ENCODE measurements at places on chromosomes 5 and 9.

DNA sequence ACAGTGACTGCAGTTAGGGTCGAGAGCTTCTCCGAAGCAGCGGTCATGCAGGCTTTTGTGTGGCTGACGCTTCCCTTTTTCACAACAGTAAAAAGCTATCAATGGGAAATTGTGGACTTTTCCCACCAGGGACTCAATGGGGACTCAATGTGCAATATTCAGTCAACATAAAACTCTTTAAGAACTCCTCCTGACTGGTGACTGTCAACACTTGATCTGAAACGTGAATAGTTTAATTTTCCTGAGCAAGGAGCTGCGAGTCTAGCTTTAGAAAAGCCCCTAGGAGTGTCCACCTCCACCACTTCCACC, 28.7 kb downstream of the EXOC3 start:
- DNase-seq, result no peak

GRCh38 chr5:160293901-160294561, 18.3 kb downstream of the CCNJL start:
- no peak for DNase-seq

- no peak for DNase-seq
These were observed 67.7 kb upstream of the SPOCK1 start for GRCh38 chr5:137566780-137567179.

GRCh38 chr9:86359151-86359879, 5.1 kb upstream of the TUT7 start:
- no peak for DNase-seq

GRCh38 chr5:140468188-140468587, 66.6 kb downstream of the ANKHD1 start:
- no peak for DNase-seq

DNA sequence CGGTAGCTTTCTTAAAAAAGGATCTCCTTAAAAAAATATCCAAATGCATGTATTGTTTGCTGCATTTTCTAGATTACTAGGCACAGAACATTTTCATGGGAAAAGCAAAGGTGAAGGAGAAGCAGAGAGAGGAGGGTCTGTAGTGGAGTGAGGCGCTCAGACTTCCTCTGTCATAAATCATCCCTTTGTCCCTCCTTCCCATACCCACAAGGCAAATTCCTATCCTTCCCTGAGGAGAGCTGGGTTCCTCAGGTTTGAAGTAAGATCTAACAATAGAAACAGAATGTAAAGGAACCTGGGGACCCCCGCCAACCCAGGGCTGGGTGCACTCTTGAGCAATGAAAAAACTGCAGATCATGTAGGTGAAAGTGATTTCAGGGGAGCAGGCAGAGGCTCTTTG, 149.2 kb upstream of the ANKH start:
- no peak for DNase-seq

DNA sequence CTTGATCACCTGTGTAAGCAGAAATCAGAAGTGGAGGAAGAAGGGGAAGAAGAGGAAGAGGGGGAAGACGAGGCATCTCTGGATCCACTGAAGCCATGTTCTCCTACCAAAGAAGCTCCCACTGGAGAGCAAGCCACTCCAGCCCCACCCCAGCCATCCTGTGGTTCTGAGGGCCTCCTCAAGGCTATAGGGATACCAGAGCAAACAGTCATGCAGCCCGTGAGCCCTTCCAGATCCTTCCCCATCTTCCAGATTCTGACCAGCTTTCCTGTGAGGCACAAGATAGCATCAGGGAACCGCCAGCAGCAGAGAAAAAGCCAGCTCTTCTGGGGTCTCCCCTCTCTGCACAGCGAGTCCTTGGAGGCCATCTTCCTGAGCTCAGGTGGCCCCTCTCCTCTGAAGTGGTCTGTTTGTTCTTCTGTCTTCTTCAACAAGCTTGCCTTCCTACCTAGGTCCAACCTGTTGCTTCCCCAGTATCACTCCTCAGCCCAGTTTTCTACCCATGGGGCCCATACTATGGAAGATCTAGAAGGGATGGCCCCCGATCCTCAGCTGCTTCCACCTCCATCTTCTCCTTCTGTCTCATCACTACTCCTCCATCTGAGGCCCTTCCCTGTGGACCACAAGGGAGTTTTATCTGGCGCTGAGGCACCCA, 29.4 kb downstream of the VCP start:
- DNase-seq, result no peak

- no peak for DNase-seq
These were observed 2.0 kb upstream of the TRIM14 start for GRCh38 chr9:98121058-98121457.

GRCh38 chr5:179219661-179220620, 125.3 kb downstream of the ADAMTS2 start:
- no peak for DNase-seq

DNA sequence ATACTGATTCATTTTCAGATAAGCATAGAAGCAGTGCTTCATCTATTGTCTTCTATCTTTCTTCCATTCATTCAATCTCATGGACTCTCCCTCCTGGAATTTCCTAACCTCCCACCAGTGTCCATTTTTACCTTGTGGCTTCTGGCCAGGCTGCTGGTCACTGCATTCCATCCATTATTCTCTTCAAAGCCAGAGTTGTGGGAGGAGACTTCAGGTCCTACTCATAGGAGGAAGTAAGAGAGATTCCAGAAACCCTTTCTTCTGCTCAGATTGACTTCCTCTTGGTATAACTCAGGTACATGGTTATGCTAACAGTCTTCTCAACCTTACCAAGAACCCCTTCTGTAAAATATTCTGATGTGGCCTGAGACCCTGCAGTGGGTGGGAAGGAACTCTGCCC, 153.3 kb upstream of the SLC12A2 start:
- no peak for DNase-seq

GRCh38 chr5:143402553-143403333, 743 bp downstream of the NR3C1 start:
- DNase-seq, result no peak

DNA sequence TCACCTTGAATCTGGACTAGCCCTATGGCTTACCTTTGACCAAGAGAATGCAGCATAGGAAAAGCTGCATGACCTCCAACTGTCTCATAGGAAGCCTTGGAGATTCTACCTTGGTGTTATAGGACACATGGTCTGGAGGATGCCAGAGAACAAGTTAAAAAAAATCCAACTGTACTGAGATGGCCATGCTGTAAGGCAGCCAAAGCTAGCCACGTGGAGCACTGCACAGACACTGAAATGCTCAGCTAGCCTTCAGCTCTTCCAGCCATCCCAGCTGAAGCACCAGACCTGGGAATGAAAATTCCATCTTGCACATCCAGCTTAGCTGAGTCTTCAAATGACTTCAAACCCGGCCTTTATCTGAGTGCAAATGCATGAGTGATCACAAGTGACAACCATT, 6.0 kb upstream of the GRAMD2B start:
- DNase-seq, result no peak

GRCh38 chr5:126508962-126509279, 85.7 kb downstream of the GRAMD2B start:
- DNase-seq, result no peak

- no peak for DNase-seq
These were observed 709 bp downstream of the FANCG start for GRCh38 chr9:35079041-35079425.

DNA sequence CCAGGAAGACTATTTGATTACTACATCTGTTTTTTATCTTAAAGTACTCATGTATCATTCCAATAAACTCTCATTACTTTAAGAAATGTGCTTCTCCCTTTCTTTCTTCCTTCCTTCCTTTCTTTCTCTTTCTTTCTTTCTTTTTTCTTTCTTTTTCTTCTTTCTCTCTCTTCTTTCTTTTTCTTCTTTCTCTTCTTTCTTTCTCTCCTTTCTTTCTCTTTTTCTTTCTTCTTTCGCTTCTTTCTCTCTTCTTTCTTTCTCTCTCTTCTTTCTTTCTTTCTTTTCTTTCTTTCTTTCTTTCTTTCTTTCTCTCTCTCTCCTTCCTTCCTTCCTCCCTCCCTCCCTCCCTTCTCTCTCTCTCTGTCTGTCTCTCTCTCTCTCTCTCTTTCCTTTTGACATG, 298.6 kb upstream of the ANKH start:
- DNase-seq, result no peak

GRCh38 chr9:8329561-8330283, 530.1 kb upstream of the DMAC1 start:
- no peak for DNase-seq

DNA sequence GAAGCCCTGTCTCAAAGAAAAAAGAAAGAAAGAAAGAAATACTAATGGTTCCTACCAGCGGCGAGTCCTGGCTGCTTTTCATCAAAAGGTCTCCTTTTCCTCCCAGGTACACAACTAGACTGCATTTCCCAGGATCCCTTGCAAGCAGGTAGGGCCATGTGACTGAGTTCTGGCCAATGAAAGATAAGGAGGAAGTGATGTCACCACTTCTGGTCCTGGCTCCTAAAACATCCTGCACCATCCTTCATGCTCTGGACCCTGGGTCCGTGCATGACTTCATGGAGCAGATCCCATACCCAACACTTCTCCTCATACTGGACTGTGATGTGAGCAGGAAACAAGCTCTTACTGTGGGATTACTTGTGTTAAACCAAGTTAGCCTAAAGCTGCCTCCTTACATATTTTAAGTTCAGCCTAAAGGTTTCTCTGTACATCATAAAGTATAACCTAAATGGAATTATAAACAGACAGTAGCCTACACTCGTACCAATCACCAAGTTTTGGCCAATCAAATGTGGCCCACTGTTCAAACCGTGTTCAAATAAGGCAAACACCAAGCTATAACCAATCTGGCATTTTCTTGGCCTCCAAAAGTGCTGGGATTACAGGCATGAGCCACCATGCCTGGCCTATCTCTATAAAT, 30.2 kb upstream of the FUBP3 start:
- no peak for DNase-seq

GRCh38 chr5:74433255-74433895, 207.2 kb downstream of the ENC1 start:
- DNase-seq, result no peak

DNA sequence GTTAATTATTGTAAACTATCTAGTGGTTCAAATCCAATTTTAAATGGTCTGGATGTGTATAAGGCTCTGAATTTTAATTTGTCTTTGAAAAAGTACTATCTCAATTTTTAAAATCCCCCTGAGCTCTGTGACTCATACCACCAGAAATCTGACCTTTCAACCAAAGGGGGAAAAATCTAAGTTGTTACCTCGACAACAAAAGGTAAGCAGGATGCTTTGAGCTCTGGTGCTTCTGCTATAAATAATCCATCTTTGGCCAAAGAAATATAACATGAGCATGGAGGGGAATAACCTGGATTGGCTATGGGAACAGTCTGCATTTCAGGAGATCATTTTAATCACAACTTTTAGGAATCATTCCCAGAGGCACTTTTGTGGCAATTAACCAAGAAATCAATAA, 76.3 kb upstream of the PCSK1 start:
- DNase-seq, result no peak

DNA sequence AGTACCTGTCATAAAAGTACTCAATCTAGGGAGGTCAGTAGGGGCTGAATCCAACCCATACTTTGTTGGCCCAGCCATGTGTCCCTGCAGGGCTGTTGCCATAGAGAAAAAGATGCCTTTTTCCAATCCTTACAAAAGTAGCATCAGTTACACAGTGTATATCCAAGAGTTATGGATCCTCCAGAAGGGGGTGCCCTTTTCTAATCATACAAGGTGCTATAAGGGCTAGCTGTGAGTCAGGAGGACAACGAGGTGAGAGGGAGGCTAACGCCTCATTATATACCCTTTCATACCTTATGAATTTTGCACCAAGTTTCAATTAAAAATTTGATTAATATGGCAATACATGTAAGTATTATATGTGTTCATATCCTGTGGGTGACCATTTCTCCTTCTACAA, 4.8 kb downstream of the KIAA0825 start:
- no peak for DNase-seq

- no peak for DNase-seq
These were observed 184.7 kb downstream of the CPLANE1 start for GRCh38 chr5:37064442-37064841.

DNA sequence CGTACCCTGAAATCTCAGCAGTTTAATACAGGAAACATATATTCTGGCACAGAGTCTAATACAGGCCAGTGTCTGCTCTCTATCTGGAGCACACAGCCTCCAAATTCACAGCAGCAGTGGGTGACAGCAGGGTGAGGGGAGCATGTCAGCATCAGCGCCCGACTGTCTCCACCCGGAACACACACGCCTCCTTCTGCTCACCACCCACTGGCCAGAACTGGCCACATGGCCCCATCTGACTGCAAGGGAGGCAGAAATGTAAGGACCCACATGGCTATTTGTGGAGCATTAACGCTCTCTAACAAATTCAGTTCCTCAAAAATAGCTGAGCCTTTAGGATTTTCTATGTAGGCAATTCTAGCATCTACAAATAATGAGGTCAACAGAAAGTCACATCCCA, 24.6 kb downstream of the UBE2QL1 start:
- no peak for DNase-seq

DNA sequence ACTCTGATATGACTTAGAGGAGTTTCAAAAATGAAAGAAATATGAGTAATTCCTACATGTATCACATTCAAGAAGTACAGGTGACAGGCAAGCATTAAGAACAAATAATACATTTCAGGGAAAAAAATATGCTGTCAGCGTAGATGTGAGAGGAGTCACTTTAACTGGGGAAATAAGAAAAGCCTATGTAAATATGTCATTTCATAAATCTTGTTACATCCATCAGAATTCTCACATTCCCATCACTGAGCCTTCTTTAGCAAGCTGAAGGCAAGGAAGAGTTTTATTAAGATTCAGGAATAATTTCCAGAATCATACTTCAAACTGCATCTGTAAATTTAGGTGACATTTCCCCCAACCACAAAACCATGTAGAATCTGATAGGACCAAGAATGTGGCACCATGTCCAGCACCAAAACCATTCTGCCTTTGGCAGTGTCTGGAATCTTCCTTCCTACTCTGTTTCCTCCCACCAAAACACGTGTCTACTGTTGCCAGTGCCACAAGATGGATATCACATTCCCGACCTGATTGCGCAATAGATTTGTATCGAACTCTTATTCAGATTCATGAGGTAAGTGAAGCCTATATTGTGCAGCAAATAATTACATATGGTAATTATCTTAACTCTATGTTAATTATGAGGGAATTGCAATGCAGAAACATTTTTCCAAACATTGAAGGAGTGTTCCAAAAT, 690.9 kb downstream of the ISL1 start:
- DNase-seq, result no peak

- DNase-seq, result no peak
These were observed 5.1 kb downstream of the CCDC180 start for GRCh38 chr9:97312556-97312955.

- no peak for DNase-seq
These were observed 49.3 kb downstream of the SHB start for GRCh38 chr9:38019731-38020130.

DNA sequence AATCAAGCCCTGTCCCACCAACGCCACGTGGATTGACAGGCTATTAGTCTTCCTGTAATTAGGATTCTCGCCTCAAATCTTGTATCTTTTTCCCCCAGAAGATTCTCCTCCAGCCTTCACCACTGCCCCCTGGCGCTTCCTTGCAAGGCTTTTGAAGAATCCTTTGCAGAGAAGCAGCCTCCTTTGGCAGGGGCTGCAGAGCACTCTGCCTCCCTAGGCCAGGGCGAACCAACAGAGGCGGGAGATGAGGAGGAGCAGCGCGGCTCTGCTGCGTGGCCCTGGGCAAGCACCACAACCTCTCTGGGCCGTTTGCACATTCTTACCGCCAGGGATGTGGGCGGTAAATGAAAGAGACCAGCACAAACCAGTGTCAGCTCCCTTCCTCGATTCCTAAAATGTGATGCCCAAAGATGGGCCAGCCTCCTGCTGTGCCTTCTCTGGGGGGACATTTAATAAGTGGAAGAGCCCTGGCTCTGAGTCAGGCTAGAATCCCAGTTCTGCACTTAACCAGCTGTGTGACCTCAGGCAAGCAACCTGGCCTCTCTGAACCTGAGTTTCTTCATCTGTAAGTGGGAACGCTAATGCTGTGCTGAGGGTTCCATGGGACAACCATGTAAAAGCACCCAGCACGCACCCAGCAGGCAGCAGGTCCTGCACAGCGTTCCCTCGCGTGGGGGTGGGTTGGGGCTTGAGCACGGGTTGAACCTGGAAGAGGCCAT, 128.6 kb downstream of the KCNIP1 start:
- DNase-seq, result no peak
